ENCODE measurements at places on chromosomes 16 and 17. TPM values are rescaled to one million over a fixed set of nuclear protein-coding genes. Genes with fewer than 3 reads are reported as not detected.

C16orf89 gene
- total RNA-seq: 3.0 TPM

GPR139 gene
- total RNA-seq: not detected

CD7 gene
- total RNA-seq: not detected

CACNG3 gene
- not detected for total RNA-seq

PRDM7 gene
- total RNA-seq: not detected

C1QTNF8 gene
- total RNA-seq: 0.13 TPM
